A172 (cell line): ENCODE measurements at places on chromosomes 1 and 21.

- DNase-seq, result no peak
These were observed 12.3 kb downstream of the SORT1 start for GRCh38 chr1:109385417-109385816.

- DNase-seq, result no peak
These were observed 73.9 kb upstream of the NR5A2 start for GRCh38 chr1:199953651-199954050.

DNA sequence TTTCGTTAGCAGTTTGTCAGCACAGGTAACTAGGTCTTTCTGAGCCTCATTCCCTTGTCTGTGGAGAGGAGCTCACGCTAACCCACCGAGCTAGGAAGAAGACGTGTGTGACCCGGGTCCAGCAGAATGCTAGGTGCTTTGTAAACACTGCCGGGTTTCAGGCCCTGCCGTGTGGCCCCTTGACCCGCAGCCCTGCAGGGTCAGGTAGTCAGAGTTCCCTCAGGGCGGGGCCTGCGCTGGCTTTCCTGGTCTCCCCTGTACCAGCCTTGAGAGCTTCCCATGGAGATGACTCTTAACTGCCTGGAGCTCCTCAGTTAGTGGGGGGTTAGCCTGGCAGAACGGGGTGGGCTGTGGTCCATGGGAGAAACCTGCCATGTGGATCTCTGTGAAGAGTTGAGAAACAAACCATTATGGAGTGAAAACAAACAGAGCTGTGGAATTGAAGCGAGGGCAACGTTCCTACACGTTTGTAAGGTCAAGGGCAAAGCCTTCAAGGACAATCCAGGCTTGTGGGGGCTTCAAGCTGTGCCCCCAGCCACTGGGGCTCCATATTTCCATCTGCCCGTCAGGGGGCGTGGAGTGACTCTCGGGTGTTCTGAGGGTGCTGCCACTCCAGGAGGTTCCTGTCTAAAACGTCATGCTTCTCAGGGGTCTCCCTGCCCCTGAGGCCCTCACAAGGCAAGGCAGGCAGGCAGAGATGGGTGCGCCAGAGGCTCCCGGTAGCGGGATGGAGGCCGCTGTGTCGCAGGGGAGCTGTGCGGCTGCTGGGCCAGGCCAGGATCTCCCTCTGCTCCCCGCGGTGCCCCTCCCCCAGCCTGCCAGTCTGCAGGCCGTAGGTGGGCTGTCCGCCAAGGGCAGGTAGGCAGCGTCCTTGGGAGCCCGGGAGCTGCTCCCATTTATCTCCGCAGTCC, 23.8 kb downstream of the LHX4 start:
- DNase-seq, result no peak

DNA sequence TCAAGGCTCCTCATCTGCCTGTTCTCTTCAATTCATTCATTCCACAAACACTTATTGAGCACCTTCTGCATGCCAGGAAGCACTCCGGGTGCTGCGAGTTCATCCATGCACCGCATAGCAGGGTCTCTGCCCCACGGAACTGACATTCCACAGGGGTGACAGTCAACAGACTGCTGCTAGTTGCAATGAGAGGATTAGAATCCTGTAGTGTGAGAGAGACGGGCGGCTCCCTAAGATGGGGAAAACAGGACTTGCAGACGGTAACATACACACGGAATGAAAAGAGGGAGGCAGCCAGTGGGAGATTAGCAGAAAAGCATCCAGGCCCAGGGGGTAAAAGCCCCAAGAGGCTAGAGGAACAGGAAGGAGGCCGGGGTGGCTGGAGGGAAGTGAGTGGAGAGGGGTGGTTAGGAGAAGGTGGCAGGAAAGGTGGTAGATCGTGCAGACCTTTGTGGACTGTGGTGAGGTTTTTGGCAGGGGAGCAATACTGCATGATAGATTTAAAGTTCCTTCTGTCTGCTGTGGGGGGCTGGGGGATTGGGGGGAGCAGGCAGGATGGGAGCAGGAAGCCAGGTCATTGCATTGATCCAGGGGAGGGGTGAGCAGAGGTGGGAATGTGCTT, 6.6 kb downstream of the TNFRSF8 start:
- no peak for DNase-seq

- no peak for DNase-seq
These were observed 32.5 kb upstream of the SSX2IP start for GRCh38 chr1:84722794-84723193.

DNA sequence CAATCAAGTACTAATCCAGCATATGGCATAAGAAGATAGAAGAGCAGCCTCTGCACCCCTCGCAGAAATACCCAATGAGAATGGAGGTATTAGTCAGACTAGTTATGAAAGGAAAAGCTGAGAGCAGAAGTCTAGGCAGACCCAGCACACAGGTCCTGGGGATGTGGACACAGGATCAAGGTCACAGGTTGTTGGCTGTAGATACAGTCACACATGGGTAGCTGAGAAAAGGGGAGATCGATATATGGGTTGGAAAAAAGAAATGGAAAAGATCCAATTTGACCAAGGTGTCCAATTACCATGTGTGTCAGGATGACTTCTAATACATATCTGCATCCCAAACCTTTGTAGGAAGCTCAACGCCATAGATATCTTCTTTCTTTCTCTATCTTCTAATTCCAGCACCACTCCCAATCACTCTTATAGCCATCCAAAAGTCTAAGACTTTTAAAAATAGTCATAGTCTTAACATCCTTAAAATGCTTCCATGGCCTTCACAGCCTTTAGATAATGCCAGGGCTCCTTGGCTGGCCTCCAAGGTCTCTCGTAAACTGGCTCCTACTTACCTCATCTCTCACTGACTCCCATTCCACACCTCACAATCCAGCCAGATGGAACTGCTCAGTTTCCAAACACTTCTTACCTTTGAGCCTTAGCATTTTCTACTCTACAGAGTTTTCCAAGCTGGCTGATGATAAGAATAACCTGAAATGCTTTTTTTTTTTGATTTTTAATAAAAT, 8.3 kb upstream of the ZC3H11B start:
- no peak for DNase-seq

- no peak for DNase-seq
These were observed 7.6 kb downstream of the ZBTB48 start for GRCh38 chr1:6587261-6588005.

DNA sequence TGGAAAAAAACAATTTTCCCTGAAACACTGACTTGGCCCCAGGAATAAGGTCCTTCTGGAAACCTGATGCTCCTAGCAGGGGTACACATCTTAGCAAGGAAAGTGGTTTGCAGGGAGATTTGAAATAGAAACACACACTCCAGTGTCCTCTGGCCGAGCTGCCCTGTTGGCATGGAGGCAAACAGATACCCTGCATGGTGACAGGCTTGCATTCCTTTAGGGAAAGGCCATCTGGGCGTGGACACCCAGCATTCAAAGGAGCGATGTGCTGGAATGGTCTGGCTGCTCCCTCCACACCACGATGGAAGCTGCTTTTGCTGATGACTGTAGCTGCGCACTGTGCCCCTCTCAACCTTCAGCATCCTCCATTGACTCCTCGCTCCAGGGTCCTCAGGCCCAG, 41.5 kb upstream of the BCAR3 start:
- peak; percentile 41 for DNase-seq

- peak; percentile 9 for DNase-seq
These were observed 90.8 kb upstream of the SLC2A1 start for GRCh38 chr1:43049481-43049880.

DNA sequence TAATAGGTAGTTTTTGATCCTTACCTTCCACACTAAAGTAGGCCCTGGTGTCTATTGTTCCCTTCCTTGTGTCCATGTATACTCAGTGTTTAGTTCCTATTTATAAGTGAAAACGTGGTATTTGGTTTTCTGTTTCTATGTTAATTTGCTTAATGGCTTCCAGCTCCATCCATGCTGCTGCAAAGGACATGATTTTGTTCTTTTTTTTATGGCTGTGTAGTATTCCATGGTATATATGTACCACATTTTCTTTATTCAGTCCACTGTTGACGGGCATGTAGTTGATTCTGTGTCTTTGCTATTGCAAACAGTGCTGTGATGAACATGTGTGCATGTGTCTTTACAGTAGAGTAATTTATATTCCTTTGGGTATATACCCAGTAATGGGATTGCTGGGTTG, 20.8 kb downstream of the PRCC start:
- DNase-seq, result no peak

GRCh38 chr1:73604211-73604610, 593.8 kb downstream of the LRRIQ3 start:
- DNase-seq, result no peak

DNA sequence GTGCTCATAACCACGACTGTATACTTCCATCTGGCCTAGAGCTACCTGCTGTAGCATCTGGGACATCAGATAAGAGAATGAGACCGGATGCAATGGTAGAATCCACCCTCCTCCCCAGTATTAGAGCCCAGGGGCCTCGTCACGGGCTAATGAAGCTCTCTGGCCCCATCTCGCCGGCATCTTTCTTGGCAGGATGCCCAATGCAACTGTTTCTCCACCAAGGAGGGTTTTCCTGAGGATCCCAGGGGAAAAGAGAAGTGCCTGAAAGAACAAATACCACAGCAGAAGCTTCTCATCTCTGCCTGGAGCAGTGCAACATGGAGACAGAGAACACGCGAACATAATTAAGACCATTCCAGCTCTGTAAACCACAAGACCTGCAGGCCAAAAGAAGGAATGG, 80.0 kb downstream of the VWA5B1 start:
- no peak for DNase-seq

GRCh38 chr1:29602203-29602602, 365.9 kb downstream of the PTPRU start:
- no peak for DNase-seq

DNA sequence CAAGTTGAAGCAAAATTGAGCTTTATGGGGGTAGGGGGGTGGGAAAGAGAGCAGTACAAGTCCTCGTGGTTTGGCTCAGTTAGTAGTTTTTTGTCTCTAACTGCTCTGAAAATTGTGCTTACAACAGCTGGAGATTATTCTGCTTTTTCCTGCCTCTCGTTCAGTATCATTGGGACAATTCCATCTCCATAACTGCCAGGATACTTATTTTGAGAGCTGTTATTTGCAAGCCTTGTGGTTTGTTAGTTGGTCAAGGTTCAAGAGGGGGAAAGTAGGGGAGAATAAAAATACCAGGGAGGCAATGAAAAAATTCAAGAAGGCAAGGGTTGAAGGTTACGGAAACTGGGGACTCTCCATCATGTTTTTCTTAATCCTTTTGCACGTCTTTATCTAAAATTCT, 811.8 kb upstream of the ADGRL2 start:
- no peak for DNase-seq

DNA sequence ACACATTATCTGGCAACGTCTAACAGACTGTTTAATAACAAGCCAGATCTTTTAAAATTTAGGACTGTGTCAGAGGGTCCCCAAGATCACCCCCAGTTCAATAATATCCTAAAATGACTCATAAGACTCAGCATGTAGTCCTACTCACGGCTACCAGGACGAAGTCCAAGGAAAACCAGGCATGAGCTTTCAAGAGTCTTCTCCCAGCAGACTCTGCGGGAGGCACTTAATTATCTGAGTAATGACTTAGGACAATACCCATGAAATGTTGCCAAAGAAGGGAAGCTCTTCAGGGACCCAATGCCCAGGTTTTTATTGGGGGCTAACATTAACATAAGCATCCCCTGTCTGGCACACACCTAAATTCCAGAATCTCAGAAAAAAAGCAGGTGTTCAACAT, 7.0 kb downstream of the HFM1 start:
- no peak for DNase-seq

- no peak for DNase-seq
These were observed 40.8 kb downstream of the CDK18 start for GRCh38 chr1:205545001-205545919.

GRCh38 chr1:116962987-116963639, 38.4 kb upstream of the CD101 start:
- DNase-seq, result no peak

GRCh38 chr1:174870319-174870718, 129.4 kb upstream of the CACYBP start:
- no peak for DNase-seq

GRCh38 chr1:108199781-108200686, at the start of gene SLC25A24:
Gene SLC25A24 (minus strand): TSS chr1:108200343. CDS start chr1:108200138, 205 bp downstream.
- DNase-seq, result peak; percentile 64

DNA sequence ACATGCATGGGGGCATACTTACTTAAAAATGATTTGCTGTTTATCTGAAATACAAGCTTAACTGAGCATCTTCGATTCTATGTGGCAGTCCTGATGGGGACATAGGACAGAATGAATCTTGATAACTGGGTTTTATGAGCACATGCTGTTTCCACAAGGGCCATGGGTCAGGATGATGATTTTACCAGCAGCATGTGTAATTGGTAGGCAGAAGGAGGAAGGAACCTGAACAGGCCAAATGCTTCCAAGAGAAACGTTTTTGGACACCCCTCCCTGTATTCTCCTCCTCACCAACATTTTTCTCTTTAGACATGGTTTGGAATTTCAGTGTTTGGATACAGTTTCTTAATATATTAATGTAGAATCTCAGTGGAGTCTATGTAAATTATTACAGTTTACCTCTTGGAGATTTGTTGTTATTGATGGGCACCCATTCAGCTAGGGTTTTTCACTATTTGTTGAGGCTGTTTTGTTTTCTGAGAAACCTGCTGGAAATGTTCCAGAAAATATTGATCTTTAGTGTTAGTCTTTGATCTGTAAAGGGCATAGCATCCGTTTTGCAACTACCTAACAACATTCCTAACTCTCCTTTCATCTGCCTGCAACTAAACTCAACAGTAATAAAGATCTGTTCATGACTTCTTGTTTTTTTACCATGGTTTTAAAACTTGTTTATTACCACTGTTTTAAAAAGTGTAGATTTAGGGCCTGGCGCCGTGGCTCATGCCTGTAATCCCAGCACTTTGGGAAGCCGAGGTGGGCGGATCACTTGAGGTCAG, 42.0 kb downstream of the TBCE start:
- no peak for DNase-seq

DNA sequence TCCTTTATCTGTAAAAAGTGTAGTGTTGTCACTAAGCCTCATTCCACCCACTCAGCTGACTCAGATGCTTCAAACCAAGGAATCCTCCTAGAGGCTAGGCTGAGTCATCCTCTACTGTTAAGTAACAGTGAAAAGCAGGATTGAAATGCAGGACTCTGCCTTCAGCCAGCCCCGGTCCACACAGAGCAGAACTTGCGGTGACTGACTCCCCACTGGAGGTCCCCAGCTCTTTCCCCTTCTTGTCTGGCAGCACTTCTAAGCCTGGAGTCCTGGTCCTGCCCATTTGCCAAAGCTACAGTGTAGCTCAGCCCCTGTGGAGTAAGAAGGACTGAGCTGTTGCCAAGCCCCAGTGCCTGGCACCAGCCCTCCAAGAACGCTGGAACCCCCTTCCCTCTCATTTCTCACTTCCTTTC, 1.7 kb downstream of the RAB7B start:
- DNase-seq, result peak; percentile 88

GRCh38 chr1:54808443-54809207, 7.5 kb upstream of the TTC22 start:
- DNase-seq, result no peak

- no peak for DNase-seq
These were observed 136.3 kb downstream of the CLEC20A start for GRCh38 chr1:178360421-178360820.

DNA sequence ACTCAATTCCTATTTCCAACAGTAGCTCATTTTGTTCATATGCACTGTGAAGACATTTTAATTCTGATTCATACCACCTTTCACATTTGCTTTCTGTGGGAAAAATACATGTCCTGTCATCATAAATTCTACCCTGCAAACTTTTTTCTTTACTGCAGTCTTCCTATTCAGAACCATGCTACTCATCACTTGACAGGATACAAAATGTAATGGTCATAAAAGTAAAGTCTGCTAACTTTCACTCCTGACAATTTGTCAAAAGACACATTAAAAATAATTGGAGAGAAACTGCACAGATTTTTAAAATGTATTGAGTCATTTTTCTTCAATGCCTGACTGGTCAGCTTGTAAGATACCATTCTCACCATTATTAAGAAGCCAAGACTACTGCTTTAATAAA, 1817.1 kb downstream of the BRINP3 start:
- no peak for DNase-seq

GRCh38 chr1:59328353-59328752, 31.5 kb downstream of the FGGY start:
- no peak for DNase-seq
